ENCODE measurements at places on chromosomes 1 and 21.
A peak's percentile ranks its signal among the peaks of the same experiment; 100 is the strongest.

- no peak for DNase-seq
These were observed 53.1 kb upstream of the WNT4 start for GRCh38 chr1:22196041-22196440.

GRCh38 chr1:21007876-21008275 lies 168.8 kb downstream of the EIF4G3 start:
- no peak for DNase-seq

DNA sequence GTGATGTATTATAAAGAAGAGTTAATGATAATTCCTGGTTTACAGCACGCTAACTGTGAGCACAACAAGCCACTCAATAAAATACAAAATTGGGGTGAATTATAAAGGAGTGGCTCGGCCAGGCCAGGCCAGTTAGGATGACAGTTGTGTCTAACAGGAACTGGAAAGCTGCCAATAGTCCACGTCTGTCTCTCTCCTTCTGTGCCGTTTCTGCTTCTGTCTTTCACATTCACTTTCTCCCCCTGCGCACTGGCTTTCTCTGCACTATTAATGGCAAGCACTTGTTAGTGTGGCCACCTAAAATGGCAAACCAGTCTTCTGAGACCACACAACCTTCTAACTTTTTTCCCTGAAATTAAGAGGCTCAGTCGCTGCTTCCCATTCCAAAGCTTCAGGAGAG lies 394.3 kb downstream of the NTNG1 start:
- no peak for DNase-seq

GRCh38 chr21:44495611-44496563 lies 40.6 kb downstream of the LRRC3 start:
- no peak for DNase-seq

GRCh38 chr1:58813361-58813760 lies 29.5 kb upstream of the JUN start:
- DNase-seq: no peak

- DNase-seq: peak; percentile 30
These were observed 42.9 kb upstream of the CD2 start for GRCh38 chr1:116711263-116711840.

GRCh38 chr1:4754816-4755215 lies 100.4 kb downstream of the AJAP1 start:
- DNase-seq: no peak

GRCh38 chr1:6162773-6163172 lies 17.3 kb downstream of the CHD5 start:
- no peak for DNase-seq

GRCh38 chr1:24201941-24202440 lies 14.9 kb upstream of the IFNLR1 start:
- DNase-seq: peak; percentile 71

- DNase-seq: no peak
These were observed 69.7 kb downstream of the CD46 start for GRCh38 chr1:207821464-207822045.

DNA sequence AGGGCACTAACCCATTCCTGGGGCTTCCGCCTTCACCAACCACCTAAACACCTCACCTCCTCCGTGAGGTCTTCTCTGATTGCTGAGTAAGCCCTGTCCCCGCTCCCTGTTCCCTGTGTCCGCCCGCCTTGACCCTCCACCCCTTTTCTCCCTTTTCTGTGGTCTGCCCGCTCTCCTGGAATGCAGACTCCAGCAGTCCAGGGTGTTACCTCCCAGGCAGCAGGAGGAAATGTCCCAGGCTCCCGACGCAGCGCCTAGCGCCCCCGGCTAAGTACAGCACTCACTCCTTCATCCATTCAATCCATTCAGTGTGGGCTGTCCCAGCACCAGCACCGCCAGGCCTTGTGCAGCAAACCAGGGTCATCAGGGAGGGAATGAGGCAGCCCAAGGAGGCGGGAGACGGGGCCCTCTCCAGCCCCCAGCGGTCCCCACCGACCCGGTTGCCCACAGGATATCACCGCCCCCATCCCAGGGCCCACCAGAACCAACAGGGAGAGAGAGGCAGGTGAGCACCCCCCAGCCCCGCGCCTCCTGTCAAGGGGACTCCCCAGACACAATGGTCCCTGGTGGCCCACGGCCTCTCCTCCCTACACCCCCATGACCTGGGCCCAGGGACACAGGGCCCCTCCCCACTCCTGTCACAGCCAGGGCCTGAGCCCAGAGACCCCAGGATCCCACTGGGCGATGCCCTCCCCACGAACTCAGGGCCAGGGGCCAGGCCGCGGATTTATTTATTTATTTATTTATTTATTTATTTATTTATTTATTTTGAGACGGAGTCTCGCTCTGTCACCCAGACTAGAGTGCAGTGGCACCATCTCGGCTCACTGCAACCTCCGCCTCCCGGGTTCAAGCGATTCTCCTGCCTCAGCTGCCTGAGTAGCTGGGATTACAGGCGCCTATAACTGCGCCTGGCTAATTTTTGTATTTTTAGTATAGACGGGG lies 10.2 kb downstream of the TNFRSF14 start:
- DNase-seq: no peak

DNA sequence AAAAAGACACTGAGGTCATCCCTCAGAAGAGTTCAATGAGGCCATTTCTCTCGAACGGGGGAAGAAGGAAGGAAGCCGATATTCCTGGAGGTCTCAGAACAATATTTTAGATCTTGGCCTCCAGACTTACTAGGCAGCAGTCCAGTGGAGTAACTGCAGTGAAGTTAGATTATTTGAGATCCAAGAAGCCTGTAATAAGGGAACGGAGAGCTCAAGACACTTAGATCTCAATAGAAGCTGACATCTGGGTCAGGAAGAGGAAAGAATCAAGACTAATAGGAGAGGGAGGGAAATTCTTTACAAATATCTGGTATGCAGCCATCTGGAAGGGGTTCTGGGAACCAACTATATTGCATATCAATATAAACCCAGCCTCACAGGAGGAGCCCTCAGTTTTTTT lies 13.6 kb upstream of the ENAH start:
- DNase-seq: no peak

DNA sequence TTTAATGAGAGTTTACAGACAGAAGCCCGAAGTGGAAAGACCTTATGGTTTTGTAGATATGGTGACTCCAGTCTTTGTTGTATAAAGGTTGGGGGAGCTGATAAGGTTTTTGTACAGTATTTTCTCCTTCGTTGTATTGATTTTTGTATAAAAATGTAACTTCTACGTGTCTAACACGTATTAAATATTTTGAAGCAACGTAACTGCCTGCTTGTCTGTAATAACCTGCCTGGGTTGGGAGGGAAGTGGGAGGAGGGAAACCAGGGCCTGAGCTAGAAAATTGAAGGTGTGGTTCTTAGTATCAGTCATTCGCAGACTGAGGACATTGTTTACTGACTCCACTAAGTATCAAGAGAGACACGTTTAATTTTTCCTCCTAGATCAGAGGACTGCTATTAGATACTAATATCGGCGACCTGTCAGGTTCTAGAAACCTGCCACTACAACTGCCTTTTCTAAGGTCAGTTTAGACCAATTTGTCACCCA lies 2.2 kb downstream of the IER5 start:
- peak; percentile 50 for DNase-seq

- DNase-seq: peak; percentile 24
These were observed 64.1 kb upstream of the WDR26 start for GRCh38 chr1:224498574-224499170.

DNA sequence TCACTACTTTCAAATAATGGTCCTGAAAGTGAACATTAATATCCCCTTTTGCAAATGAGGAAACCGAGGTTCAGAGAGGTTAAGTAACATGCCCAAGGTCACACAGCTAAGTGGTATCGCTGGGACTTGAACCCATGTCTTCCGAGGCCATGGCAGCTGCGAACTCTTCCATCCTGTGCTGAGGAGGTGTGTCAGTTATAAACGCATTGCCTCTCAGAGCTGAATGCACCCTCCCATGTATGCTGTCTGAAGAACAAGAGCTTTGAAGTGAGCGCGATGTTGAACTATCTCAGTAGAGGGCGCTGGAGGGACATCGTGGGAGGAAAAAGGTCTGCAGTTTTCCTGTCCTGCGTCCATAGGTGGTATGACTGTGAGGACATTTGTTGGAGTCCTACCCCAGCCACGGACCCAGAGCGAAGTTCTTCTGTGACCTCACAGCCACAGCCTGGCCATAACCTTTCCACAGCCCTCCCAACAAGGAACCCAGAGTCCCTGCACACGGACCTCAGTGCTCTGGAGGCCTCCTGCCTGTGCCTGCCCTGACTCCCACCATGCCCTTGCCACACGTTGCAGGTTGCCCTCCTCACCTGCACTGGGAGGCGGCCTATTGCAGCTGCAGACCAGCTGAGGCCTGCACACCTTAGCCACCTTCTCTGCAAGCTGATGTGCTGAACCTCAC lies 7.5 kb downstream of the MYOC start:
- peak; percentile 61 for DNase-seq

- no peak for DNase-seq
These were observed 7.6 kb upstream of the SLAMF9 start for GRCh38 chr1:159961636-159962035.

DNA sequence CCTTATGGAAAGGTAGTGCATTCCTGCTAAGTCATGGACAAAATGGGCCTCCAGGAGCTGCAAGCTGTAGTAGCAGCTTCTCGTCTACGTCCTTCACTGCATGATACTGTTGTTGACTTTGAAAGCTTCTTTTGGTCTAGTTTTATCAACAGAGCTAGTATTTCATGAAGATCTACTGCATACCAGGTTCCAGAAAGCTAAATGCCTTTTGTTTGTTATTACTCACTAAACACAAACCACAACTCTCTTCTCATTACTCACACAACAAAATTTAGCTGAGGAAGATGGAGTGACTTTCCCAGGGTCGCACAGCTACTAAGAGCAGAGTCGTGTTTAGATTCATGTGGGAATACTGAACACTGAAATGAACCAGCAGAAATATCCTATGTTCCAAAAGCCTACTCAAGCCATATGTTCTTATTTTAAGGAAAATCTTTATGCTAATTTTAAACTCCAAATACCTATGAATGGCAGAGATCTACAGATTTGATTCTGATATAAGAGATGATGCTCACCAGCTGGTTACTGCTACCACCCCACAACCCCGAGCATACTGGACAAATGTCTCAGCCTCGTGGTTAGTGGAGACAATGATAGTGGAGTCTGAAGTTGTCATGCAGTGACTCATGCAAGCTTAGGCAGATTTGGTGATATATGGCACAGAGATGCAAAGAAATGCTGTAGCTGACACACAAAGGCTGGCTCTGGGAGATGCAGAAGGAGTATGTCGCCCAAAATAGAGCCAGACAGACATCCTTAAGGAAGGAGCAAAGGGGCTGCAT lies 20.6 kb downstream of the PGBD2 start:
- no peak for DNase-seq

All from stimulated activated CD4-positive, alpha-beta T cell treated with anti-CD3 and anti-CD28 coated beads, Interleukin-2, amount 100 ng/mL, for 24 hours (primary cell).